Nephron progenitor cell (in vitro differentiated cells): ENCODE measurements at places on chromosomes 7 and 10.

GRCh38 chr7:17391366-17391765 lies 92.9 kb downstream of the AHR start:
- DNase-seq, result no peak

- no peak for DNase-seq
These were observed 238.1 kb upstream of the CSTF2T start for GRCh38 chr10:51937308-51938140.

DNA sequence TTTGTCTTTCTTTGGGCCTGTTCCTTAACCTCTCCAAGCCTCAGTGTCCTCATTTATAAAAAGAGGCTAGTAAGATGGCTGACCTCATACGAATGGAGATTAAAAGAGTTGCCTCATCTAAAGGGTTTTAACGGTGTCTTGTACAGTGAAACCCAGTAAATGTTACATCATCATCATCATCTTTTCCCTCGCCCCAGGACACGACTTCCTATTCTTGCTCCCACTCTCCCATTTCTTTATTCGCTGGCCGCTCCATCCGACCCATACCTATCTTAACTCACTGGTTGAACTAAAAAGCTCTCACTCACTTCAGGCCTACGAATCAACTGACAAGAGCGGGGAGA lies 554 bp downstream of the FRA10AC1 start:
- peak; percentile 13 for DNase-seq

GRCh38 chr10:22321156-22321923 lies 441 bp downstream of the BMI1 start:
- DNase-seq, result peak; percentile 71

DNA sequence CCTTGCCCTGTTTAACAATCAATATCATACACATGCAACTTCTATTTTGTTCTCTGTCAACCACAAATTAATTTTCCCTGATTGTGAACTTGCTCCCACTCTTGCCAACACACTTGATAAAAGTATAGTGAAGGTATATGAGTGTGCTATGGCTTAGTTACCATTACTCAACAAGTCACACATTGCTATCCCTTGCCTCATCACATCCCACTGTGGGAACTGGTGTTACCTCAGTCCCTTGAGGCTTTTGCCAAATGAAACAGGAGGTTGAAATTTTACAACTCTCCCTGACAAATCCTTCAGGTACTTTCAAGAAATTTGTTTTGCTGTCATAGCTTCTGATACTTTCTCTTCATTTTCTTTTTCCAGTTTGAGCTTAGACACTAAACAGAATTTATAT lies 472.5 kb upstream of the SEMA3D start:
- DNase-seq, result no peak

DNA sequence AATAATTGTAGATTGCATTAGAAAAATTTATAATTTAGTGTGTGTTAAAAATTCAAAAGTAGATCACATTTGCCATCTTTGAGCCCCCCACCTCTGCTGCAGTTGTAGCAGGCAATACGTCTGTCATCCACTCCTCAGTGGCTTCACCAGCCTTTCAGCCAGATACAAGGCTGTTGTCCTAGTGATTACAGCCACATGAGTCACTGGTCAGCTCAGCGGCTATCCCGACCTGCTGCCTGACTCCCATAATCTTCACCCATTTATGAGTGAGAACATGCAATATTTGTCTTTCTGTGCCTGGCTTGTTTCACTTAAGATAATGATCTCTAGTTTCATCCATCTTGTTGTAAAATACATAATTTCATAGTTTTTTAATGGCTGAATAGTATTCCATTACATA lies 9.2 kb downstream of the OR2A5 start:
- no peak for DNase-seq

DNA sequence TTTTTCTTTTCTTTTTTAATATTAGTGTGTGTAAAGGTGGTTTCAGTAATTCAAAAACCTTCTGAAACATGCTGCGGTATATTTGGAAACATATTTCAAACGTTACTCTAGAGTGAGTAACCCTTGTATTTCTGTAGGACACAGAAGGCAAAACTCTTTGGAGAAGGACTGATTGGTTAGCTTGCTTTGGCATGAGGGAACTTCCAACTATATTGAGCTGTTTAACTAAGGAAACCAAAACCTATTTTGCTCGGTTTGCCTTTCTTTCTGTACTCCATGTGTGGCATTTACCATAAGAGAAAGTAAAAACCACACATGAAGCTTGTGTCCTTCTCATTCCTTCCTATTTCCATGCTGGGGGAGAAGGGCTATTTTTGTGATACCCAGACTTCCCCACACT lies 149.8 kb downstream of the DYNC1I1 start:
- no peak for DNase-seq

- peak; percentile 51 for DNase-seq
These were observed 32.4 kb downstream of the WBP1L start for GRCh38 chr10:102775935-102776669.

DNA sequence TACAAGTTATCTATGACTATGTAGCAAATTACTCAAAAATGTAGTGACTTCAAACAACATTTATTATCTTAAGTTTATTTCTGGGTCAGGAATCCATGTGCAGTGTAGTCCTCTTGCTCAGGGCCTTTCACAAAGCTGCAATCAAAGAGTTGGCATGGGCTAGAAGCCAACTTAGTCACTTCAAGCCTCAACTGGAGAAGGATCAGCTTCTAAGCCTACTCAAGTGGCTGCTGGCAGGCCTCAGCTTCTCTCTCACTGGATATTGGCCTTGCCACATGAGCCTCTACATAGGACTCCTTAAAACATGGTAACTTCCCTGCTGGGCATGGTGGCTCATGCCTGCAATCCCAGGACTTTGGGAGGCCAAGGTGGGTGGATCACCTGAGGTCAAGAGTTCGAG lies 5.0 kb upstream of the NFE2L3 start:
- DNase-seq, result no peak

- no peak for DNase-seq
These were observed 35.7 kb downstream of the CBX3 start for GRCh38 chr7:26237035-26237807.

DNA sequence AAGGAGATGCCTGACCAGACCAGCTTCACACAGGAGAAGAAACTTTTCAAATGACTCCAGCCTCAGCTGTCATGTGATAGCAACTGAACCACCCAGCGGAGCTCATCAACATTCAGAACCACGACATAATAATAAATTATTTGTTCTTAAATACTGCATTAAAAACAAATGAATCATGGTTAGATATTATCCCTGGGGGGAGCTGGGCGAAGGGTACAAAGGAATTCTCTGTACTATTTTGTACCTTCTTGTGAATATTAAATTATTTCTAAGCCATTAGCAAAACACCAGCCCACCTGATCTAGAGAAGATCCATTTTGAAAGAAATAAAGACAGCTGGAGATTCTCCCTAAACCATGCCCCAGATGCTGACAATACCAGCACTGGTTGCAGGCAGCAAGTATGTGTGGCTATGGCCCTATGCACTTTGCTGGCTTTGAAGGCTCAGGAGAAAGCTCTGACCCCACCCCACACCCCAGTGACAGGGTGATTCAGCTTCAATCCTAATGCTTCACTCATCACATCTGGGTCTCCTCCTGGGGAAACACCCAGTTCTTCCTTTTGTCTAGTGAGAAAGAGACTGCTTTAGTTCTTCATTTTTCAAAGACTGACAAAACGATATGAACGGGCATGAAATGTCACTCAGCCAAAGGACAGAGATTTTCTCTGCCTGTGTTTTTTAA lies 45.5 kb upstream of the NKX2-3 start:
- no peak for DNase-seq

- DNase-seq, result no peak
These were observed 87.9 kb downstream of the TPK1 start for GRCh38 chr7:144747936-144748335.

DNA sequence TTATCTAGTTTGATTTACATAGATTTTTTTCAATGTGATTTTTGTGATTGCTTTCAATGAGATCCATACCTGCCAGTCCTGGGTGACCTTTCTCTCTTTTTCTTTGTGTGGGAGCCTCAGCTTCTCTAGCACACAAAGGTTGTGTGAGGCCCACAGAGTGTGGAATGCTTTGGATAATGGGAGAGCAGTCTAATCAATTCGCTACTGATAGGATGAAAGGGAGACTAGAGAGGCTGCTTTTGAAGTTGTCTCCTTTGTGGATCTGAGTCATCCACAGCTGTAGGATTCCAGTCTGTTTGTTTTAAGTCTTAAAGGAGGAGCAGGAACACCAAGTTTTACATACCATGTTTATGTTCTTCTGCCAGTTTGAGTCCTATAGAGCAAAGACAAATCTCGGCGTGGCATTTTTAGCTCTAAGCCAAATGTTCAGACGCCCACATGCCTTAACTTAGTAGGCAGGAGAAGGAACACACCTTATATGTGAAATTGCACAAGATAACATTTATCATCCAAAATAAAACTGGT lies 330.0 kb downstream of the ARL4A start:
- DNase-seq, result no peak

- no peak for DNase-seq
These were observed 48.7 kb downstream of the EPC1 start for GRCh38 chr10:32298075-32298812.

GRCh38 chr7:30252885-30253795 lies 31.3 kb upstream of the ZNRF2 start:
- DNase-seq, result no peak

DNA sequence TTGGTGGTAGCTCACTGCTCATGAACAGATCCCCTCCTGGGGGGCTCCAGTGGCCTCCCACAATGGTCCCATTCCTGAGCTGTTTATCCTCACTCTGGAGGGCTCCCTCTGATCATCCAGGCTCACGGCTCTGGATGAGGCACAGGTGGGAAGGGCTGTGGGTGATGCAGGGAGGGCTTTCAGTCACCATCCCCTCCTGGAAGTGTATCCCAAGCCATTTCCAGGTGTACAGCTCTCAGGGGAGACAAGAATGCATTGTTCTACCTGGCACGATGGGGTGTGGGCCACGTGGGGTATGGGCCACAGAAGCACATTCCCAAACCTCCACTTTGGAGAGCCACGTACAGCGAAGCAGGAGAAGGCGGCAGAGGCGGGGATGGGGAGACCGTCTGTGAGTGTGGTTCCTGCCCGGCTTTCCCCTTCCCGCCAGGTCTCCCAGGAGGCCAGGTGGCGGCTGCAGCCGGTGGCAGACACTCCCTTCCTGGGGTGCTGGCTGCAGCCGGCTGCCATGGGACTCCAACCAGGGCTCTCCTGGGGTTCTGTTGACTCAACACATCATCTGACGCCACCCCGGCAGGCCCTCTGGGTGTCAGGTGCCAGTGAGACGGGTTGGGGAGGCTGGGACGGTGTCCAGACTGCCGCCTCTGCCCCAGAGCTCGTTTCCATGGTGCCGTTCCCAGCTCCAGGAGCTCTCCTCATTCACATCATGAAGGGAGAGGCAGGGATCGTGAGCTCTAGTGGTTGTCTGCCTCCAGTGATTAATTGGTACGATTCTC lies 169.7 kb upstream of the RHEB start:
- no peak for DNase-seq

- DNase-seq, result no peak
These were observed 440.7 kb downstream of the PLXDC2 start for GRCh38 chr10:20256969-20257368.

- no peak for DNase-seq
These were observed 289.9 kb upstream of the CELF2 start for GRCh38 chr10:10727812-10728211.

GRCh38 chr7:45150199-45150598 lies 7.4 kb upstream of the RAMP3 start:
- DNase-seq, result no peak

DNA sequence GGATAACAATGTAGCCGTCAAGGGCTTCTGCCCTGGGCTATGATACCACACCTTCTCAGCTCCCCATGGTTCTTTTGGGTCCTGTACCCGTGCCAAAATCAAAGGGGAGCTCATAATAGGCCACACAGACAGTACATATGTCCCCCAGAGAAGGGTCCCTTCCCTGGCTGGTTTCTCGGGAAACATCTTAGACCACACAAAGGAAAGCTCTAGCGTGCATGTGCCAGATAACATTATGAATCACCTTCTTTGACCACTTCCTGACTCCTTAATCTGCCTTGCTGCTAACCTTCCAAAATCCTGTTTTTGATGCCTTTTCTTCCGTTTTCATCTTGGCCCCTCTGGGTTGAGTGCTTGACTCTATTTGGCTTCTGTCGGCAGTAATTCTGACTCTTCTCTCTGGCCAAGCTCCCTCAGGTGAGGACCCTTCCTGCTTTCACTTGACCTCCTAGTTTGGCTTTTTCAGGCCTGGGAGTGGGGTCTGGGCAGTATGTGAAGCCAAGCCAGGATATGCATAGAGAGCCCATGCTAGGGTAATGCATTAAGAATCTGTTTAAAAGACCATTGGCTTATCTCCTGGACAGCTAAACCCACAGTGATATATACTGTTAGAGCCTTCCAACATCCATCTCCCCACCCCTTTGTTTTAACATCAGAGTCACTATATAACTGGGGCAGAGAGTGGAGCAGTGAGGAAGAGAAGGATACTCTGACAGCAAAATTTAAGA lies 84.8 kb downstream of the ANLN start:
- DNase-seq, result no peak

- no peak for DNase-seq
These were observed 20.4 kb downstream of the SLC13A4 start for GRCh38 chr7:135707570-135707966.

- DNase-seq, result no peak
These were observed 14.9 kb downstream of the MAD1L1 start for GRCh38 chr7:2217716-2218443.

DNA sequence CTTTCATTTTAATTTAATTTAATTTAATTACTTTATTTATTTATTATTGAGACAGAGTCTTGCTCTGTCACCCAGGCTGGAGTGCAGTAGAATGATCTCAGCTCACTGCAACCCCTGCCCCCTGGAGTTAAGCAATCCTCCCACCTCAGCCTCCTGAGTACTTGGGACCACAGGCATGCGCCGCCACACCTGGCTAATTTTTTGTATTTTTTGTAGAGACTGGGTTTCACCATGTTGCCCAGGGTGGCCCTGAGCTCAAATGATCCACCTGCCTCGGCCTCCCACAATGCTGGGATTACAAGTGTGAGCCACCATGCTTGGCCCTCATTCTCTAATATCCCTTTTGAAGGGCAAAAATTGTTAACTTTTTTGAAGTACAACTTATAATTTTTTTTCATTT lies 92.9 kb downstream of the XRCC2 start:
- no peak for DNase-seq
